CD4-positive, alpha-beta T cell (primary cell): ENCODE measurements at places on chromosomes 12 and 14.

- DNase-seq, result no peak
These were observed 120.2 kb downstream of the SLC16A7 start for GRCh38 chr12:59716043-59716442.

DNA sequence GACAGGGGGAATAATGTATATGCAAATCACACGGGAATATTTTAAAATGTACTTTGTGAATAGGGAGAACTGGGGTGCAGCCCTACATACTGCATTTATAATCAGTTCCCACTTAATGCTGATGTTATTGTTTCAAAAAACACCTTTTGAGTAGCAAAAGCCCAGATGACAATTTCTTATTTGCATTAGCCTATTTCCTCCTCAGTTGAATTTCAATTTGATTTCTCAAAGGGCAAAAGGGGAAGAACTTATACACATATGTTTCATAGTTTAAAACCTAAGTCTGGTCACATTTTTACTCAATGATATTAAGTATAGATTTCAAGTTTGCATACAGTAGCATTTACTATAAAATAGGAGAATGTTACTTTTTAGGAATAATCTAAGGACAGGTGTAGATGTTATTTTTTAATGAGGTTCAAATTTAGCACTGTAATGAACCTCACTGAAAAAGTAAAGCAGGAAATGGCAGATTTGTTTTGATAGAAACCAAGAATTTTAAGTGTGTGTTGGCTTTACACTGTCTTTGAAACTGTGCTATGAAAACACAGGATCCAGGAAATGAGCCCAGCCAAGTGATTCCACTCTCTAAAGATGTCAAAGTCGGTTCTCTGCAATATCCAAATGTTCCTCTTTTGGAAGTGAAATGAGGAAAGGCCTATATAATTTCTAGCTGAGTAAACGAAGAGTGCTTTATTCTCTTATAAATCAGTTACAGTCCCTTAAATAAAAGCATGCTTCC lies 367.4 kb downstream of the BTG1 start:
- DNase-seq, result peak; percentile 59

- DNase-seq, result no peak
These were observed 44.5 kb downstream of the FOXA1 start for GRCh38 chr14:37550511-37550910.

DNA sequence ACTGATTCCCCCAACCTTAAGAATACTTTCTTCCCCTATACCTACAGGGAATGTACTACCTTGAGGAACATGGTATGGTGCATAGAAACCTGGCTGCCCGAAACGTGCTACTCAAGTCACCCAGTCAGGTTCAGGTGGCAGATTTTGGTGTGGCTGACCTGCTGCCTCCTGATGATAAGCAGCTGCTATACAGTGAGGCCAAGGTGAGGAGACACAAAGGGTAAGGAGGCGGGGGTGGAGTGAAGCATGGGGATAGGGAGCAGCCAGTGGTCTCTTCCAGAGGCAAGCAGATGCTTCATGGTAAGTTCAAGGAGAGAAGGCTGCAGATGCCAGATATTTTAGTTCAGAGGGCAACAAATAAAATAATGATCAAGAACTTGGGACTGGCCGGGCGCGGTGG lies 6.6 kb upstream of the PA2G4 start:
- no peak for DNase-seq

- no peak for DNase-seq
These were observed 12.7 kb upstream of the TMCC3 start for GRCh38 chr12:94663071-94663470.

GRCh38 chr12:97394657-97395056 lies 67.9 kb upstream of the RMST start:
- no peak for DNase-seq

DNA sequence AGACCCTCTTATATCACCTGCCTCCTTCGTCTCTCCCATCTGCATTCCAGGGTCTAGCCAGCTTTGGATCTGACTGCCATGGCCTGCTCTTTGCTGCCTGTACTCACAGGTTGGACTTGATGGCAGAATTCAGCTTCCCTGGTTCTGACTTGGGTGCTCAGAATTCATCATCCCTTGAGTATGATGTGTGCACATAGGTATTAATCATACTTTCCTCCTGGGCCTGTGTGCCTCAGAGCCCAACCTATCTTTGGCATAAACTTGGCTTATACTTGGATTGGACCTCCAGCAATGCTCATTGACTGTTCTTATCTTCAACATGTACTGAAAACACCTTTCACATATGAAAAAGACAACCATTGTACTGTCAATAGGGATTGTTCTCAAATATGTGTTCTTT lies 70.7 kb upstream of the LMNTD1 start:
- no peak for DNase-seq
